ENCODE measurements at places on chromosomes 6 and 20.

DNA sequence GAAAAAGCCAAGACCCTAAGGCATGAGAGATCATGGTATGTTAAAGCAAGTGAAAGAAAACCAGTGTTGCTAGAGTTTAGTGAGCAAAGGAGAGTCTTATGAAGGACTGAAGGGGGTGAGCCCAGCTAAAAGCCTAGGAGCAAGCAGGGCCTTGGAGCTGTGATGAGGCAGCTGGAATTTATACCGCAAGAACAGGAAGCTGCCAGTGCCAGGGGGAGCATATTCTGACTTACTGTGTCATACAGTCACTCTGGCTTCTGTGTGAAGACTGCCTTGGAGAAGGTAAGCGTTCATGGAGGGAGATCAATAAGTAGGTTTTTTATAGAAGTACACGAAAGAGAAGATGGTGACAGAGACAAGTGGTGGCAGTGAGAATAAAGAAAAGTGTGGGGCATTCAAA lies 308.9 kb upstream of the THEMIS start:
- DNase-seq = no peak

GRCh38 chr6:46014511-46015118 lies 1.0 kb downstream of the CLIC5 start:
- peak; percentile 49 for DNase-seq

DNA sequence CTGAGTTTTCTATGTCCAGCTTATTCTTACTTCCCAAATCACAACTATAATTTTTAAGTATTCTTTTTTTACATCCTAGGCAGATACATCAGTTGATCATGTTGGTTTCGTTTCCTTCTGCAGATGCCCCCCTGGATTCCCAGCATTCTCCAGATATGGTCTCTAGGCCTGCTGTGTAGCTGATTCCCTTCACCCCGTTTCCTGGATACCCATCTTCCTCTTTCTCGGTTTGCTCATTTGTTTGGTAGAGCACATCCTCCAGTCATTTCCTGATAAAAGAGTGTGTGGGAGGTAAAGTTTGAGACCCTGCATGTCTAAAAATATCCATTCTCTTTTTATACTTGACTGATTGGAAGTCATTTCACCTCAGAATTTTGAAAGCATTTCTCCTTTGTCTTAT lies 66.4 kb downstream of the ANKS1A start:
- DNase-seq = no peak

DNA sequence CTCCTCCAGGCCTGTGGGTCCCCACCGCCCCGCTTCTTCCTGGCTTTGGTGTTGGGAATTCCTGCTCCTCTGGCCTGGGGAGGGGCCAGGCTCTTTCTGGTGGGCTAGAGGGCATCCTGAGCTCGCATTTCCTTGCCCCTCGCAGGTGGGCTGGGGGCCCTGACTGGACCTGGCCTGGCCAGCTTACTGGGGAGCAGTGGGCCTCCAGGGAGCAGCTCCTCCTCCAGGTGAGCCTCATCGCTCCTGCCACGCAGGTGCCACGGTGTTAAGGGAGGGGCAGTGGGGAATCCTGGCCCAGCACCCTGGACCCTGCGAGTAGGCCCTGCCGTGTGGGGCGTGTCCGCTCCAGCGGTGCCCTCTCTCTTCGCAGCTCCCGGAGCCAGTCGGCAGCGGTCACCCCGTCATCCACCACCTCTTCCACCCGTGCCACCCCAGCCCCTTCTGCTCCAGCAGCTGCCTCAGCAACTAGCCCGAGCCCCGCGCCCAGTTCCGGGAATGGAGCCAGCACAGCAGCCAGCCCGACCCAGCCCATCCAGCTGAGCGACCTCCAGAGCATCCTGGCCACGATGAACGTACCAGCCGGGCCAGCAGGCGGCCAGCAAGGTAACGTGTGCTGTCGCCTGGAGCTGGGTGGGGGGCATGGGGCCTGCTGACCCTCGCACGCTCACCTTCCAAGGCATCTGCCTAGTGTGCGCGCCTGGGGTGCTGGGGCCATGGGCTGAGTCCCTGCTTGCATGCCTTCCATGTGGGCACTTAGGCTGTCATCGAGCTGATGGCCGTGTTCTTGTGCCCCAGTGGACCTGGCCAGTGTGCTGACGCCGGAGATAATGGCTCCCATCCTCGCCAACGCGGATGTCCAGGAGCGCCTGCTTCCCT lies 4.7 kb downstream of the ADRM1 start:
- DNase-seq = no peak

- DNase-seq = no peak
Measured at GRCh38 chr6:135270676-135271536, 89.8 kb downstream of the MYB start.

GRCh38 chr20:59376998-59377397 lies 76.6 kb downstream of the EDN3 start:
- DNase-seq = no peak

- DNase-seq = no peak
Measured at GRCh38 chr20:5718896-5719595, 31.2 kb upstream of the SHLD1 start.

- no peak for DNase-seq
Measured at GRCh38 chr6:31742894-31743293, 3.1 kb downstream of the MSH5 start.

DNA sequence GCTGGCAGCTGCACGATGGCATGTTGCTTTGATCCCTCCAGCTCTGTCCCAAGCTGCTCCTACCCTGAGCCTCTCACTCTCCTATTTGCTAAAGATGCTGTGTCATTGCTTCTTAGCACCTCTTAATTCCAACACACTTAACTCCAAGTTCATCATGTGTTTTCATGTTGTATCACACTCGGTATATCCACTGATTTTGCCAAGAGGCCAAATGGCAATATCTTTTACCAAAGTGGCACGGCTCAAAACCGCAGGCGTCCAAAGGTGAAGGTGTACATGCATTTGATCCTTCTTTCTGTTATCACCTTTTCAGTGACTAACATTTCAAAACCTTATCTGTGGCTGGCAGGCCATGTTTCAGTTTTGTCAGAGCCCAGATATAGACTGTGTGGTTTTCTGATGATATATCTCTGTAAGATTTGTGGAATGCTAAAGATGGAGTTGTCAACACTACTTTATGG lies 217.0 kb downstream of the TBX18 start:
- no peak for DNase-seq

GRCh38 chr6:41247288-41247865 lies 19.2 kb downstream of the TREML4 start:
- no peak for DNase-seq

DNA sequence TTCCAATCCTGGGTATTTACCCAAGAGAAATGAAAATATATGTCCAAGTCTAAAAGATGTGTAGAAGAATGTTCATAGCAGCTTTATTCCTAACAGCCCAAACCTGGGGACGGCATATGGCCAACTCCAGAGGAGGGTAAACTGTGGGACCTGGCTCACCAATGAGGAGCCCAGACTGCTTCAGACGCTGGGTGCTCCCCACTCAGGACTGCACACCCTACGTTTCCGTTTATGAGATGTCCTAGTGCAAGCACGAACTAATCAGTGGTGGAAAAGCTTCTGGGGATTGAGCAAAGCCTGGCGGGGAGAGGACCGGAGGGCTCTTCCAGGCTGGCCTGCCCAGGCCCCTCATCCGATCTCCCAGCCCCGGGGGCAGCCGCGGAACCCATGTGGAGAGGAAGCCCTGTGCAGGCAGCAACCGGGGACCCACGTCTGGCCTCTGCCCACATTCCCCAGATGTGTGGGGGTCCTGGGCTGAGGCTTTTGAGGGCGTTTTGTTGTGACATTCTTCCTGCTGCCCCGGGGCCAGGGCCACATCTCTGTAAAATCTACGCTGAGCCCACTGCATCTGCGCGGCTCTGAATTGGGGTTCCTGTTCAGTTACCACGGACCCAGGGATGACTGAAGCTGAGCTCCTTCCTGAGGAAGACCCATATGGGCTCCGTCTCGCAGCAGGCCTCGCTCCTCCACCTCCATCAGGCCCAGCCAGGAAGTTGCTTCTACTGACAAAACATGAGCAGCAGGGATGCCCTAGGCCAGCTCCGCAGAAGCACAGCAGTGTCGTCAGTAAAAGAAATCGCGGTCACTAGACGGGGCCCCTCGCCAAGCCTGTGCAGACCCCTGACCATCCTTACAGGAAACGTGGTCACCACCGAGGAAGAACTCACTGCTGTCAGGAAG lies 188.0 kb downstream of the DLL1 start:
- peak; percentile 29 for DNase-seq

DNA sequence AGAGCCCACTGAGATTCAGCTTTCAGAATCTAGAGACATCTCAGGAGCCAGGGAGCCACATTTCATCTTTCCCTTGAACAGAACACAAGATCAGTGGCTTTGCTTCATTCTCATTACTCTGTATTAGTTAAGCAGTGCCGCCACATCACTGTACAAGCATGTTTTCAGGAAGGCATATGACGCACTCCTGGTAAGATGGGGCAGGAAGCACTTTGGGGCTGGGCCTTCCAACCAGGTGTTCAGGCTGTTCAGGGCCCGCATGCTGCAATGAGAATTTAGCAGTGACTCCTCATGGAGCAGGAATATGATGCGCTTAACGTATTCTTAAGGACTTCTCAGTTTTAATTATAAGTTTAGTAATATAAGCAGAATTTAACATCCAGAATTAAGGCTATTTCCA lies 29.7 kb upstream of the GNRH2 start:
- DNase-seq = no peak

DNA sequence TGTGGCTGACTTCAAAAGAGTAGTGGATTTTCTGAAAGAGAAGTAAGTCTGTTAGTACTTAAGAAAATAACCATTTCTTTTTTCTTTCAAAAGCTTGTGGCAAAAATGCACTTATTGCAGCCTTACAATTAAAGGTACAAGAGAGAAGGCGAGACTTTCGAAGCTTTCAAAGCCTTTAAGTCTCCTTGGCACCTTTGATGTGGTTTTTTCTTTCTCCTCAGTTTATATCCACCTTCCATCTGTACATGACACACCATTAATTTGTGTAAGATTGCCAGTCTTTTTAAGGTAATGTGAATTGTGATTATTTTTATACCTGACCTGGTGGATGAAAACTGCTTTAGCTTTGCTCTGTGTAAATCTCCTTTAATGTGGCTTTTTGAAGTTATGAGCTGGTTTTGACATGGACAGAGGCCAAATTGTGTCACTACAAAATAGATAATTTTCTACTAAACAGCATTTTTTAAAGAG lies 466.1 kb downstream of the CDKAL1 start:
- no peak for DNase-seq

GRCh38 chr20:48619126-48620101 lies 208.4 kb downstream of the PREX1 start:
- no peak for DNase-seq

- peak; percentile 68 for DNase-seq
Measured at GRCh38 chr6:137571854-137572253, 77.7 kb upstream of the OLIG3 start.

- DNase-seq = no peak
Measured at GRCh38 chr6:84284428-84285049, 57.1 kb upstream of the CEP162 start.

- no peak for DNase-seq
Measured at GRCh38 chr6:13096084-13096483, 232.3 kb downstream of the TBC1D7 start.

DNA sequence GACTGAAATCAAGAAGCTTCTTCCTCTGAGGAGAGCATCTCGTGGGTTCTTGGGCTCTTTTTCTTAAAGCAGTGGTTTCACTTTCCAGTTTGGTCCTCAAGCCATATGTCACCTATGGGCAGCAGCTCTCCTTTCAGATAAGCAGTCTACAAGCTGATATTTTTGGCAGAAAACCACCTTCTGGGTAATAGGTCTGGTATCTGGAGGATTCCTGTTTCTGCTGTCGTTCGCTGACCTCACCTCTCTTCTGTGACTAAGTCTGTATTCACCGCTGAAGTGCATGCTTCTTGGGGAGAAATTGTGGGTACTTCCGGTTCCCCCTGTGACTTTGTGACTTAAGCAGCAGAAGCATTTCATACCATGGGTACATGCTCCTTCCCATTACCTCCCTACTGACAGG lies 193.6 kb downstream of the EDN1 start:
- no peak for DNase-seq

DNA sequence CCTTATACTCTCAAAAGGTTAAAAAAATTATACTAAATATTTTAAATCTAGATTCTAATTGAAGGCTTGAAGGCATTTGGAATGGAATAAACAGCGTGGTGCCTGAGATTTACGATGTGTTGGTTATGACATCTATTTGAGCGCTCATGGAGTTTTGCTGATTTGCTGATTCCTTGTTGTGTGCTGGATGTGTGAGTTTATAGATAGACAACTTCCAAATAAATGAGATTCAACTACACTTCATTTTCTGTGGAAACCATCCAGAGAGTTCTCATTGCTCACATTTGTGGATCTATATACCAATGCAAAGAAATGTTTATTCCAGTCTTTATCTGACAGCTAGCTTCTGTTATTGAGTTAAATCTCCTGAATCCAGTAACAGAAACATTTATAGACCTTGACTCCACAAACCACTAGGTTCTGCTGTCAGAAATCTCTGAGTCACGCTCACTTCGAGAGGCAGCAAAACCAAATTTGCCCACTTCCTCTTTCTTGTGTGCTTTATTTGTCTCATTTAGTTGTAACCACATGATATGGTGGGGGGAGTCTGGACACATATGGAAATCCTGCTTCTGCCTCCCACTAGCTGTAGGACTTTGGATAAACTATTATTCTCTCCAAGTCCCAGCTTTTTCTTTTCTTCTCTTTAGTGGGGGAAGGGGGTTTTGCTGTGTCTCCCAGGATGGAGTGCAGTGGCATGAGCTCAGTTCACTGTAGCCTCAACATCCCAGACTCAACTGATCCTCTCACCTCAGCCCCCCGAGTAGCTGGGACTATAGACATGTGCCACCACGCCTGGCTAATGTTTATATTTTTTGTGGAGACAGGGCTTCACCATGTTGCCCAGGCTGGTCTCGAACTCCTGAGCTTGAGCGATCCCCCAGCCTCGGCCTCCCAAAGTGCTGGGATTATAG lies 54.5 kb downstream of the IPCEF1 start:
- no peak for DNase-seq

DNA sequence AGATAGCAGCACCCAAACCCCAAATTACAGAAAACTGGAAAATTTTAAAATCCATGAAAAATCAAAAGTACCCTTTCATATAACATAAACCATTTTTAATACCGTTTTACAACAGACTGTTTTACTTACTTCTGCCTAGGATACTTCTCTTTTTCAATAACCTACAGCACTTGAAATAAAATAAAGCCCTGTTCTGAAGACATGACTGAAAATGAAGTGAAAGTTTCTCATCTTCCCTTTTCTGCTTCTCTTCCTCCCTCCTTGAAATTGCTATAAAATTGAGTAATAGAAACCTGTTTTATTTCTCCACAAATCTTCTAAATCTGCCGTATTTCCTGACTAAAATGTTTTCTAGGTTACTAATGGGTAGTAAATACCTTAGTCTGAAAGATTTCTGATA lies 20.3 kb downstream of the MMS22L start:
- DNase-seq = no peak

- no peak for DNase-seq
Measured at GRCh38 chr6:36827261-36828079, 11.8 kb downstream of the CPNE5 start.

- DNase-seq = peak; percentile 36
Measured at GRCh38 chr6:145887969-145888368, 73.4 kb upstream of the FBXO30 start.

- DNase-seq = no peak
Measured at GRCh38 chr6:165891320-165891719, 228.3 kb upstream of the PDE10A start.
